T-helper 1 cell (primary cell): ENCODE measurements at places on chromosomes 16 and 17.
A peak's percentile ranks its signal among the peaks of the same experiment; 100 is the strongest.

DNA sequence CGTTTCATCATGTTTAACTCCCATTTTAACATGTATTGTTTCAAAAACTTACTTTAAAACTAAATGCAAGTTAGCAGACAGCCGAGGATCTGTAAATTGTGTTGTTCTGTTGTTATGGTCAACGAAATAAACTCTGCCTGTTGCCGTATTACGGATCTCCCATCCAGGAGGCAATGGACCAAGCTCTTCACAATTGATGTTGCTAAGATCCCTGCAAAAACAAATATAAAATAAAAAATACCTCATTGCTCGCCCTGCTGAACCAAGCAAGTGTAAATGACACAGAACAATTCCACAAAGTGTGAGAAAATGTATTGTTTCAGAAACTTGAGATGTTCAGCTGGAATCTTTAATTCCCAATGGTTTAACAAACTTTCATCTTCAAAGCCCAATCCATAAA lies 65.0 kb downstream of the CEP95 start:
- no peak for DNase-seq

DNA sequence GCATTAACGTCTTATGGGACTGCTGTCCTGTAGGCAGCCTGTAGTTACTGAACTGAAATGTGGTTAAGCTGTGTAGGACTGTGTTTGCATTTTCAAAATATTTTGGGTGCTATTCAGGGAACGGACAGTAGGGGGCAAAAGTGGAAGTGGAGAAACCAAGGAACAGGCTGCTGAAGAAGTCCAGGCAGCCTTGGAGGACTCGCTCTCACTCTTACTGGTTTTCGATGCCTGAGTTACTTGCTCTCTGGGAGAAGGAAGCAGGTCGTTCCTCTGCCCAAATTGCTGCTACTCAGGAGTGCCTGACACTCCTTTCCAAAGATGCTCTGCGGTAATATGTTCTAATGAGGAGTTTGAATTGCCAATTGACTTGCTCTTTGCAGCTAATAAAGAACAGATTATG lies 64.5 kb upstream of the RBFOX1 start:
- DNase-seq: no peak

GRCh38 chr16:23836078-23836403 lies 258 bp downstream of the PRKCB start:
- DNase-seq: peak; percentile 11

- no peak for DNase-seq
Observed at GRCh38 chr17:77572065-77572601, 386.4 kb upstream of the TNRC6C start.

DNA sequence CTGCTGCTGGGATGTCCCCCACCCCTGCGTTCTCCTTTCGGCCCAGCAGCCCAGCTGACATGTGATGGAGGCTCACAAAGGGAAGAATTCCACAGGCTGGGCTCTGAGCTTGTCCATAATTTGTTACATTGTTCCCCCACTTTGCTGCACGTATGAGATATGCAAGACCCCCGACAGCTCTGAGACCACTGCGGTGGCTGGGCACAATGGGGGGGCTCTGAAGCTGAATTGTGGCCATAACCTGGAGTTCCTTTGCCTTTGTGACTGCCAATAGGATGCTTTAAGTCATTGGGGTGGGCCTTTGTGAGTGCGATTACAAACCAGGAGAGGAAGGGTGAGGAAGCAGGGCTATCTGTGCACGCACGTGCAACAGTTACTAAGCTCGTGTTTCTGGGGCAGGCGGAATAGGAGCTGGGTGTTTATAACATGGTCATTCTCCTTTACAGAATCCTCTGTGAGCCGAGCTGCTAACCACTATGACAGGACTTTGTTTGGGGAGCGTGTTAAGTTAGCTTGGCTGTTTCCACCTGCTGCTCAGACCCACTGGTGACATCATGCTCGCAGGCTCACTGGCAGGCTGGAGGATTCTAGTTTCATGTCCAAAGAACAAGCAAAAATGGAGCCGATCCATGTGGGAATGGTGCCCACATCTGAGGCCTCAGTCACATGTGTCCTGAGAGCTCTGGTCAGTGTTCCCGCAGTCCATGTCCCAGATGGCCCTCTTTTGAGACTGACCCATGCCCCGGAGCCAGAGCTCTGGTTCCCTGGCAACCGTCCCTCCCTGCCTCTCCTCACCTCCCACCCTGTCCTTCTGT lies 208.3 kb upstream of the SALL1 start:
- no peak for DNase-seq

- DNase-seq: no peak
Observed at GRCh38 chr16:27363246-27363632, 38.7 kb upstream of the IL21R start.

GRCh38 chr16:35146723-35147458 lies 1687.5 kb downstream of the TP53TG3F start:
- DNase-seq: no peak

DNA sequence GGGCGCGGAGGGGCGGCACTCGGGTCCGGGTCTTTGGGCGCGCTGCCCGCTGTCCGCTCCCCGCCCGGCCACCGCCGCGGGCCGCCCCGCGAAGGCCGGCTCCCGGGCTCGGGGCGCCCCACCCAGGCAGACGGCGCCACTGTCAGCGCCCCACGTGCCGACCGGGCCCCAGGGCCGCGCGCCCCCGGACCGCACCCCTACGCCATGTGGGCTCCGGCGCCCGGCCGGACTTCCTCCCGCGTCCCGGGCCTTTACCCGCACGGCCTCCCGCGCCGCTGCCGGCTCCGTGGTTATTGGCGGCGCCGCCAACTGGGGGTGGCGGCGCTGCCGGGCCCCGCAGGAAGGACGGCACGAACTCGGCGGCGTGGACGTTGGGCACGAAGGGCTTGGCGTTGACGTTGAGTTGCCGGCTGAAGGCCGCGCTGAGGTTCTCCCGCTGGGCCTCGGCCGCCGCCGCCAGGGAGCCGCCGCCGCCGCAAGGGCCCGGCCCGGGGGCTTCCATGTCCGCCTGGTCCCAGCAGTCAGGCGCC lies 577 bp downstream of the GSPT1 start:
- DNase-seq: peak; percentile 44

GRCh38 chr16:57372372-57373116 lies at the start of gene CX3CL1:
TSS of gene CX3CL1 (plus strand) at chr16:57372490. CDS start at chr16:57372569, 79 bp downstream.
- DNase-seq: no peak

DNA sequence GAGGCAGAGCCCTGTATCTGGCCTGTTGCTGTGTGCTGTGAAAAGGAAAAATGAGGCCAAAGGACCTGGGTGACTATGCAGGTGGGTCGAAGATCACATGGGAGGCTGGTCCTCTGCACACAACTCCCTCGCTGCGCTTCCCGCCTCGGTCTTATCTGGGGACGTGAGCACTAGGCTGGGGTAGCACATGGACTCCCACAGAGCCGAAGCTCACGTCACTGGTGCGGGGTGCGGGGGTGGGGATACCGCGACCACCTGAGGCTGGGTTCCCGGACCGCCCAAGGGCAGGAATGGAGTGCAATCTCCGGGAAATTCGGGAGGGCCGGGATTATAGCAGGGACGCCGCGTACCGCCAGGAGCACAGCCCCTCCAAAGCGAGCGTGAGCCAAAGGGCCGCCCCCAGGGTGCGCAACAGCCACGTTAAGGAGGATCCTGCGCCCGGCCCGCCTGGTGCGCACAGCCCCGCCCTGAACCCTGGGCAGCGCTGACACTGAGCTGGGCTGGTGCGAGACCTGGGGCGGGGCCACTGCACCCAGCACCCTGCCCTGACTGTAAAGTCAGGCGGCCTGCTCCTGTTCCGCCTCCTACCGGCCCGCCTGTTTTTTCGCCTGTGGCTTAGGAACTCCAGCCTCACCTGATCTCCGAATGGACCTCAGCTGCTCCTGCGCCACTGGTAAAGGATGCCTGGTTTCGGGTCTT lies 4.8 kb downstream of the MT1A start:
- peak; percentile 65 for DNase-seq

DNA sequence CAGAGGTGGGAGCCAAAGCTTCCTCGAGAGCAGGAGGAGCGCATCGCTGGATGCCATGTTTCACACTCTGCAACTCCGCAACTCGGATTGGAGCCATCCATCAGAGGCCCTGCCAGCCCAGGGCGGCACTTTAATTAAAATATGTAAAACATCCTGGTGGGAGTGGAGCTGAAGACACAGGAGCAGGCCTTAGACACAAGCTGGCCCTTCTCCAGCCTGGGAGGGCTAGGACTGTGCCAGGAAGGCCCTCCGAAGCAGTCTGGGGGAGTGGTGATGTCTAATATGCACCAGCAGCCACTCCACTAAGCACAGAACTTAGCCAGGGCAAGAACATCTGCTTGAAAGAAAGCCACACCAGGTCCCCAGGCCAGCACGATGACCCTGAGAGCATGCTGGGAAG lies 5.8 kb upstream of the CCDC182 start:
- DNase-seq: no peak

- no peak for DNase-seq
Observed at GRCh38 chr17:1555651-1556471, 6.7 kb downstream of the PITPNA start.

GRCh38 chr16:89737341-89738071 lies 16.2 kb downstream of the ZNF276 start:
- no peak for DNase-seq

- no peak for DNase-seq
Observed at GRCh38 chr17:36877771-36878170, 59.5 kb upstream of the LHX1 start.

GRCh38 chr17:68512960-68513474 lies 787 bp downstream of the PRKAR1A start:
- DNase-seq: no peak
